ENCODE measurements at places on chromosomes 16 and 17.
A peak's percentile ranks its signal among the peaks of the same experiment; 100 is the strongest.

- no peak for DNase-seq
Measured at GRCh38 chr17:6072611-6073010, 2.4 kb downstream of the WSCD1 start.

DNA sequence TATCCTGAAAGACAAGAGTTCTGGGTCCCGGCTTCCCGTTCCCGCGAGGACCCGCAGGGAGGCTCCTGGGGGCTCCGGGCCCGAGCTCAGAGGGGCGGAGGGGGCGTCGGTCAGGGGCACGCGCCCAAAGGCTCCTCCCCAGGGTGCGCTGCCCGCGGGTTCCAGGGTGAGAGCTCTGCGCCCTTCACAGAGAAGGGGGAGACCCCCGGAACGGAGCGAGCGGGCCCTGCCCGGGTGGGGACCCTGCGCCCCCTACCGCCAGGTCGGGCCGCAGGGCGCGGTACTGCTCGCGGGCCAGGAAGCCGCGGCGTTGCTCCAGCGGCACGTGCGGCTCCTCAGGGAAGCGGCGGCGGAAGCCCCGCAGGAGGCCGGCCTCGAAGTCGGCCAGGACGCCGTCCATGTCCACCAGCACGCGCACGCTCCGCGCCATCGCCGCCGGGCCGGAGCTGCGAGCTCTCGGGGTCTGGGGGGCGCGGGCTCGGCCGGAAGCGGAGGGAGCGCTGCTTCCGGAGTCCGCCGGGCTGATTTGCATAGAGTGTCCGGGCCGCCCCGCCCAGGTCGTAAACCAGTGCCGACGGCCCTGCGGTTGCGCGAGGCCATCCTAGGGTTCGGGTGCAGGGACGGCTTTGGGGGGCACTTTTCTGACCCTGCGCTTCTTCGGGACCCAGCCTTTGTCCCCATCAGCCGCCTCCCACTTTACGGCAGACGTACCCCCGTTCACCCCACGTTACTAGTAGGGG, at the start of gene NT5C:
Gene NT5C, minus strand, starts transcription at position 465 of the 740 bp plus-strand sequence. Its CDS starts 35 bp downstream, at position 430.
- peak; percentile 61 for DNase-seq

DNA sequence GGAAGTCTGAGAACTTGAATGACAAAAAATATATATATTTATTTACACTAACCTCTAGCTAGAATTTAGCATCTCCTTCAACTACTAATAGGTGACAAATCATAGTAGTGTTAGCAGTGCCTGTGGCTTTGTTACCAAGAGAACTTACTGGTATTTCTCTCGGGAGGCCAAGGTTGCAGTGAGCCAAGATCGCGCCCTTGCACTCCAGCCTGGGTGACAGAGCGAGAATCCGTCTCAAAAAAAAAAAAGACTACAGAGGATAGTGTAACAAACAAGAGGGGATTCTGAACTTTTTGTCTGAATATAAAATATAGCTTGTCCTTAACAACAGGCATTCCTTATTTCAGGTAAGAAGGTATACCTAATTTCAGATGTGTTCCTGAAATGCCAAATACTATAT, 1.3 kb upstream of the SUZ12 start:
- DNase-seq: no peak

DNA sequence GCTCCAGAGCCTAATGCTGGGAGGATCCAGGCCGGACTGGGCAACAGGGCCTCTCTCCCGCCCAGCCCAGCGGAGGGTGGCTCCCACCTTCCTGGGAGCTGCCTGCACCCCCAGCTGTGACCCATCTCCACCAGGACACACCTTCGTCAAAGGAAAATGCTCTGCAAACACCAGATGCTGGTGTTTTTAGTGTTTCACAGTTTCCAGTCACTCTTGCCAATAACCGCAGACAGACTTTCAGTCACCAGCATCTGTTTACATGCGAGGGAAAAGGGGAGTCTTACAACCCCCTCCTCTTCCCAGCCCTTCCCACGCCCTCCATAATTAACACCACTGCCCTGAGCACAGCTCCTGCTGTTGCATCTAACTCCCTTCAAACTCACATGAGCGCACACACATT, 25.3 kb downstream of the KLHDC4 start:
- no peak for DNase-seq

DNA sequence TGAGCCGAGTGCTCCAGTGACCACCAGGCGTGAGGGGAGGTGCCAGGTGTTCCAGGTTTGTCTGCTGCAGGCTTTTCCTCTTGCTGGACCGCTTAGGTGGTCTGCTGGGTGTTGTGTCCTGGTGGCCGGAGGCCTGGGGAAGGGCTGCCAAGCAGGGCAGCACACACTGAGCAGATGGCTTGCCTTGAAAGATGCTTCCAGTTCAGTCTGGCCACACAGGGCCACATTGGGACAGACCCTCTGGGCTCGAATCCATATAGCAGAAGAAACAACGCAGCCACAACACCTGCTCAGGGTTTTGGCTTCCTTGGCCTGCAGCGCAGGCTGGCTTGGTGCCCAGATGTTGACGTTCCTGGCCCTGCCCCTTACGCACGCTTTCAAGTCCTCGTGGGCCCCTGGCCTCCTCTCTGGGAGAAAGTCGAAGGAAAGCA, 24.8 kb downstream of the GINS2 start:
- no peak for DNase-seq

DNA sequence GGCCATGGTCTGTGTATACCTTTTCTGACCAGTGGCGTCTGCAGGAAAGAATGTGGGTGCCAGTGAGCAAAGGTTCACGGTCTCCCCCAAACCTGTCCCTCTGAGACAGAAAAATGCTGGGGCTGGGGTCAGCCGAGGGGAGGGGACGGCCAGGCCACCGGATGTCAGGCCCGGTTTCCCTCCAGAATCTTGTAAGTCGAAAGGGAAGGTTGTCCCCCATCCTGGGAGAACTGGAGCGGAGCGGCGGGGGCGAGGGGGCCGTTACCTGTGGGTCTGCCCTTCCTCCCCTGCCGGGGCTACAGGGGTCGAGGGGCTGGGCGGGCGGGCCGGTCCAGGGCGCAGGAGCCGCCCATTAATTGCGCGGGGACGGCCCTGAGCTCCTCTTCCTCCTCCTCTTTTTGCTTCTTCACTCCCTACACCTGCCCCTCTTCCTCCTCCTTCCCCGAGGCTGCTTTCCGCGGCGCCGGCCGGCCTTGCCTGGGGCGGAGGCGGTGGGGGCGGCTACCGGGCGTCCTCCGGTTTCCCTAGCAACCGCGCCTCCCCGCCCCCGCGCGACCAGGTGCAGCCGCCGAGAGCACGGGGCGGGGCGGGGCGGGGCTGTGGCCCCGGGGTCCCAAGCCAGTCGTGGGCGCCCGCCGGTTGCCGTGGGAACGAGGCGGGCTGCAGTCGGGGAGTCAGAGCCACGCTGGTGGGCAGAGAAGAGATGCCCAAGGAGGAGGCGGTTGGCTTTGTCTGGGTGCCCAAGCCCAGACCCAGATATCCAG, at the start of gene MARCHF10:
Gene MARCHF10, minus strand, starts transcription at position 503 of the 764 bp plus-strand sequence. CDS start 6,579 bp downstream, outside the sequence.
- no peak for DNase-seq

DNA sequence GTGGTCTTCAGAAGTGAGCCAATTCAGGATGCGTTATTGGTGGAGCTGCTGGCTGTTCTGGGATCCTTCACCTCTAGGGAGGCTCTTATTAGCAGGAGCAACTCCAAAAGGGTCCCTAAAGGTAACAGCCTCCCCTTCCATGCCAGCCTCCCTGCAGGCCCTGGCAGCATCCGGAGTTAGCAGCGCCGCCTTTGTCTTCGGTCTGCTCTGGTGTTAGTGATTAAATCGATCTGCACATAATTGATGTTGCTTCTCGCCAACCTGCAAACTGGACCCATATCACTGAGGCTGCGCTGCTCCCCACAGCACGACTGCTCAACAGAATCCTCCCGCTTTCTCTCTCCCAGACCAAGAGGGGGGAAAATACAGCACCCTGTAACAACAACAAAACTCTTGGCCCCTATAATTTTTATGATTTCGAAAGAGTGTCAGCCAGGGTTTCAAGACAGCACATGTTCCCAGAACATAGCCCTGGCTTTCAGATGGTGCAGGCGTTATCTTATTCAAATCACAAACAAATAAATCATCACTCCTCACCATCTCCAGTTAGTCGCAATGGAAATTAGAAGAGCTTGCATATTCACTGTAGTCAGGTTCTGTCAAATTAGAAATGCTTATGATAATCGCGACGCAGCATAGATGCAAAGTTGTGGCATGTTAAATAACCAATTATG, 76.0 kb downstream of the IRX3 start:
- no peak for DNase-seq

DNA sequence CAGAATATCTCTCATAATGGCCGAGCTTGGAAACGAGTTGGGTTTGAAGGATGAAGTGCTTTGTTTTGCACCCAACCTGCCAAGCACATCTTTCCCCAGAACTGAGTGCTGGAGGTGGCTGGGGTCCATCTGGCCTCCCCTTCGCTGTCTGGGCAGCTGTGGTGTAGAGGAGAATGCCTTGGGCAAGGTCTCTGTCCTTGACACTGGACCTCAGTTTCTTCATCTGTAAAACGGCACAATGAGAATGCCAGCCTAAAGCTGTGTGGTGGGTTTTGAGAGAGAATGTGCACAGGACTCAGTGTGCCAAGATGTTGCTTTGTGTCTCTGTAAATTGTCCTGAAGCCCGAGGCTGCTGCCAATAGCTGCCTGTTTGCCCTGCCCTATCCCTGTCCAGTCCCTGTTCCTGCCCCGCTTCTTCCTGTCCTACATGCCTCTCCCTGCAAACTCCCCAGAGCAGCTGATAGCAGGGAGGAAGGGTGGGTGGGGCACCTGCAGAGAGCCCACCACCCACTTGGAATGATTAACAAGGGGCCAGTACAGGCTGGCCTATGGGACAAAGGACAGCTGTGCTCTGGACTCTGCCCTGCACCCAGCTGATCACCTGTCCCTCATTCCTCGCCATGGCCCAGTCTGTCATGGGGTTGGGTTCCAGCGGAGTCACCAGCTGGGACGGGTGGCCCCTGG, 15.3 kb downstream of the LASP1 start:
- no peak for DNase-seq

DNA sequence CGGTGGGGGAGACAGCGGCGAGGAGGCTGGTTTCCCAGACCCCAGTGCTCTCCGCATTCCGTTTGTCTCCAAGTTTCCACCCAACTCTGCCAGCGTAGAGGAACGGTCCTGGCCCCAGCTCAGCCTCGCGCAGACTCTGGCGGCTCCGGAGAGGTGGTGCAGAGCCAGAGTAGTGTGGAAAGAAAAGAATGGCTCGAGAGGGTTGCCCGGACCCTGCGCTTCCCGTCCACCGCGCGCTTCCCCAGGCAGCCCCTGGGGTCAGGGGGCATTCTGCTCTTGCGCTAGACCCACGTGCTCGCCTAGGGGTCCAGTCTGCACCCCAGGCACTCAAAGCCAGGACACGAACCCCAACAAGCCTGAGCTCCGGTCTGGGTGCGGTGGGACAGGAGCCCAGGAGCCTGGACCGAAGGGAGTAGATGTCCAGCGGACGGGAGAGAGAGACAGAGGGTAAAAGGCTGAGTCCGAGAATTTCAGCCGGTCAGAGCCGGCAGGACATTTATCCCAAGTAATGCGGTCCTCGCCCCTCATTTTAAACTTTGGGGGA, 3.8 kb downstream of the PMP22 start:
- peak; percentile 22 for DNase-seq

- DNase-seq: no peak
Measured at GRCh38 chr17:36034127-36034526, 16.4 kb upstream of the CCL23 start.

DNA sequence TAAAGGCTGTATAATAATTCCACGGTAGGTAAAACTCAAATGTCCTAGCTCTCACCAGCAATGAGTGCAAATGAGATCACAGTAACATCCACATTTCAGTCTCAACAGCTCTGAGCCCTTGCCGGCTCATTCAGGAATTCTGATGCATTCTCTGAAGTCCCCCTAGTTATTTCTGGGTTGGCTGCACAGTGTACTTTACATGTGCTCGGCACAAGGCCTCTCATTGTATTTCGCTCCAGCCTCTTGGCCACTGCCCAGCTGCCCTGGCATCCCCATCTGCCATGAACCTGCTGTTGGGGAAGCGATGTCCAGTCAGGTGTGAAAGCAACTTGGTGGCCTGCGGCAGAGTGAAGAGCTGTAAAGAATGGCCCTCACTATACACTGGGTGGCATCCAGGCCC, 14.3 kb downstream of the PRCD start:
- no peak for DNase-seq

- DNase-seq: no peak
Measured at GRCh38 chr17:6241381-6241780, 171.2 kb downstream of the WSCD1 start.

DNA sequence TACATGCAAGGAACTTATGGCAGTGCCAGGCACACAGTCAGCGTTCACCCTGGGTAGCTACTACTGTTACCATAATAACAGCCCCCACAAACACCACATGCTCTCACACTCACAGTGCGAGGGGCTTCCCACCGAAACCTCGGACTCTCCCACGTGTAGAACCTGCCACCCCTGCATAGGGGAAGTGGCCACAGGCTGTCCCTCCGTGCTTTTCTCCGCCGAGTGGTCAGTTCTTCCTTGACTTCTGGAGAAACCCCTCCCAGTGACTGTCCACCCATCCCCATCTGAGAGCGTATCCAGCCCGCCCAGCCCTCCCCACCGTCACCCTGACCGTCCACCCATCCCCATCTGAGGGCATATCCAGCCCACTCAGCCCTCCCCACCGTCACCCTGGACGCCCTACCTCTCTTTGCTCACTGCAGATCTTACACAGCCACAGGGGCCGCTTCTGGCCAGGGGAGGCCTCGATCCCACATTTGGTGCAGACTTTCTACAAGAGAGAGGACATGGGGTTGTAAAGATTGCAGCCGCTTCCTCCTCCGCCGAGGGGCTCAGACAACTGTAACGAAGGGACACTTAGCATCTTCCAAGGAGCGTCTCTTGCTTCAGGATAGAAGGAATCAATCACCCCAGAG, 71.1 kb downstream of the RPH3AL start:
- DNase-seq: no peak

DNA sequence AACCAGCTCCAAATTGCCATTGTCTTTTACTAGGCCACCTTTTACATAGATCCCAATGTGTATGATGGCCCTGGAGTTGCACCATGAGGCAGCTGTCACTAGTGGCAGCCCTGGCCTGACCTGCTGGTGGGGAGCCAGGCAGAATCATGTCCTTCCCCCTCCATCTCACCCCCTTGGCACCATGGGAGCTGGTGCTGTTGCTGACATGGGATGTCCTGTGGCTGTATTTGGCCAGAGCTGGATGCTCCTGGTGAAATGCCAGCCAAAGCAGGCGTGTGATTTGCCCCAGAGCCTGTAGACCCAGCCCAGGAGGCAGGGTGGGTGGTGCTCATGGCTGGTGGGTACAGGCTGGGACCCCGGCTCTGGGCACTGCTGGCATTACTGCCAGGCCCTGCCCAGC, 18.6 kb downstream of the SLC12A3 start:
- DNase-seq: no peak

GRCh38 chr16:75074920-75075687, 41.5 kb downstream of the LDHD start:
- DNase-seq: no peak

DNA sequence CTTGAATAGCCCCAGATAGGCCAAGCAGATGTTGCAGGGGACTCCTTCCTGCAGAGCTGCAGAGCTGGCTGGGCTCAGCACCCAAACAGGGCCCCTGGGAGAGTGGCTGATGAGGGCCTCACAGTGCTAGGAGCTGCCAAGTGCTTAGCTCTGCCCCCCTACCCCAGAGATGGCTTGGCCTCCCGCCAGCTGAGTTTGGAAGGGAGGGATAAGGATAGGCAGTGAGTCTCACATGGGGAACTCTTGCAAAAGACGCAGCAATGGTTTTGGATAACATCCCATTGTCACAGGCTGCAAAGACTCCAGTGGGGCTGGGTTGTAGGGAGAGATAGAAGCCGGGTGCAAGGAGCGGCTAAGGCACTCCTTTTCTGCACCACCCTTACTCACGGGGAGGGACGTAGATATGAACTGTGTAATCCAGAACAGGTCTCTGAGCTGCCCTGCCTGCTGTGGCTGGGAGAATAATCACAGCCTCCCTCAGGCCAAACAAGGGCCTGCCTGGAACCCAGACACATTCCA, 52.9 kb upstream of the MAF start:
- DNase-seq: no peak

All from RCC 7860 (cell line).